ENCODE measurements at places on chromosomes 12 and 14. TPM values are rescaled to one million over a fixed set of nuclear protein-coding genes. Genes with fewer than 3 reads are reported as not detected.

RAB2B gene
- polyA plus RNA-seq, result 39.7 TPM

- no peak for DNase-seq
Observed at GRCh38 chr14:64209444-64210131, 84.6 kb downstream of the ESR2 start.

DNA sequence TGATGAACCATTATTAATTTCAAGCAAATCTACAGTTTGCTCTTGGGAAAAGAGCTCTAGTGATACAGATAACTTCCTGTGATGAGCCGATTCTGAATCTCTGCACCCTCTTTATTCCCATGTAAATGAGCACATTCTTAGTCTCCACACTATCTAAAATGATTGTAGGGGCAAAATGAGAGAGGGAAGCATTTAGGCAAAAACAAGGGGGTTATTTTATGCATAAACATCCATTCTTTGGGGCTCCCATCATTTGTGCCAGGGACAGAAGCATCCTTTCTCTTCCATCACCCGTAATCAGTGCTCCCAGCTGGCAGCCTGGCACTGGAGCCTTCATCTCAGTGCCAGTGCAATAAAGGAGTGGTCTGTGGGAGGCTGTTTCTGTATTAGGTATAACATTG is 1.7 kb upstream of the GPD1 start:
- no peak for DNase-seq

RILPL2 gene
- polyA plus RNA-seq, result 6.2 TPM

DNA sequence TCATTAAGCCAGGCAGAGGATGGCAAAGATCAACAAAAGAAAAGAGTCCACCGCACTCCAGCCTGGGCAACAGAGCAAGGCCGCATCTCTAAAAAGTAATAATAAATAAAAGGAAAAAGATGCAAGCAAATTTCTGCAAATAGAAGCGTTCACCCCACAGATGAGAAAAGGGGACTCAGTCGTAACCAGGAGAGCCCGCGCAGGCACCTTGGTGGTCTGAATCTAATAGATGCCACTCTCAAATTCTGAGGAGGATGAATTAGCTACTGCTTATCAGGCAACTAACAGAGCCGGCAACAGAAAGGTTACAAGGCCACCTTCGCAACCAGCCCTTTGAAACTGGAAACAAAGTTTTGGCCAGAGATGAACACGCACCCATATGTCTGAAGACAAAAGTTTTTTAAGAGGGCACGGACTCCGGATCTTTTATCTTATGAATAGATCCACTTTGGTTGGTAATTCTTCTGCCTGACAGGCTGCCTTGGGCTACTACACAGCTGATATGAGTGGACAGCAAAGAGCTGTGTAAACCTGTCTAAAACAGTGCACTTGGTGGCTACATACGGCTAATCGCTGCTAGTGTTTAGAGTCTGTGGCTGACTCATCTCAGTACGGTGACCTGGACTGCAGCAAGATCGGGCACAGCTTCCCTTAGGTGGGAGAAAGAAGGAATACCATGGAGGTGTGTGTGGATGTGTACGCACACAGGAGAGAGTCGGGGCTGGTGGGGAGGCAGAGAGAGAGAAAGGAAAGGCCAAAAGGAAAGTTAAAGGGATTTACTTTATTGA is 32.9 kb upstream of the TTC7B start:
- no peak for DNase-seq

PPP1R3E gene
- 42.2 TPM for polyA plus RNA-seq

DNA sequence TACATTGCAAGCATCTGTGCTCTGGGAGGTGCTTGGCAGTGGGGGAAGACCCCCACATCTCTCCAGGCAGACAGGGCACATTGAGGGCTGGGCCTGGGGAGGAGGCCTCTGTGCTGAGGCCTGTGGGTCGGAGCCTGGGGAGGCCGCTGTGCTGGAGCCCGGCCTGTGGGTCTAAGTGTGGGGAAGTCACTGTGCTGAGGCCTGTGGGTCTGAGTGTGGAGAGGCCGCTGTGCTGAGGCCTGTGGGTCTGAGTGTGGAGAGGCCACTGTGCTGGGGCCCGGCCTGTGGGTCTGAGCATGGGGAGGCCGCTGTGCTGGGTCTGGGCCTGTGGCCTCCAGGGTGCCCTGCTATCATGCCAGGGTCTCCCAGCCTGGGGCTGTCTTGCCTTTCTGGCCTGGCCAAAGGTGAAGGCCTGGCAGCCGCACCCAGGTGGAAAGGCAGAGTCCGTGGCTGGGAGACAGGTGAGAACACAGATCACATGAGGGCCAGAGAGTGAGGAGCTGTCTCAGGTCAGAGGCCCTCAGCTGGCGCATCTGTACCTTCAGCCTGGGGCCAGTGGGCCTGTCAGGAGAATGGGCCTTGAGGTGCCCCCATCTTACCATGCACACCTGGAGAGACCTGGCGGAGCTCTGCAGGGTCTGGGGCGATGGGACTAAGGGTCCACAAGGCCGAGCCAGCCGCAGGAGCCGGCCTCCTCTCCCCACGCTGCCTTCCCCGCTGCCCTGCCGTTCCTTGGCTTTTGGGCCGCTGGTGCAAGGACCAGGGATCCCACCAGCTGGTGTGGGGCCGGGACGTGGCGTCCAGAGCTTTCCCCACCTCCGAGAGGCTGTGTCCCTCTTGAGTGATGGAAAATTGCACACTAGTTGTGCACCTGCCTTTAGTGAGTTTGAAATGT is 18.6 kb upstream of the CRIP2 start:
- DNase-seq, result no peak

DNA sequence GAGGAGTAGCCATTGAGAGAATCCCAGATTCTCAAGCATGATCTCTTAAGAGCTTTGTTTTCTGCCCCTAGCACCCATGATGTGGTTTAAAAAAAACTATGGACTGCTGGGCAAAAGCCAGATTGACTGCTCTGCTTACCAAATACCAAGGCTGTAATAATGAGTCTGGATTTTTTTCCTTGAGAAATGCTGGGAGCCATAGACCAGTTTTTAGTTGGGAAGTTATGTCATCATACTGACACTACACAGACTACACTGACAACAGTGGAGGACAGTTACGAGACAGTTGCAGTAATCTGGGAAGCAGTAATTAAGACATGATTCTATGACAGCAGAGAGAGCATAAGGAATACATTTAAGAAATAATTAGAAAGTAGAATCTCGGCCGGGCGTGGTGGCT is 35.8 kb downstream of the SPATA7 start:
- no peak for DNase-seq

FMNL3 gene
- polyA plus RNA-seq, result 38.9 TPM

GRIN2B gene
- polyA plus RNA-seq, result 1.0 TPM

KRT71 gene
- not detected for polyA plus RNA-seq

- no peak for DNase-seq
Observed at GRCh38 chr14:38848243-38848935, 254.6 kb downstream of the SEC23A start.

SLC22A17 gene
- polyA plus RNA-seq, result 50.8 TPM

PNN gene
- polyA plus RNA-seq, result 146 TPM

KCNMB4 gene
- polyA plus RNA-seq, result 21.5 TPM

DNA sequence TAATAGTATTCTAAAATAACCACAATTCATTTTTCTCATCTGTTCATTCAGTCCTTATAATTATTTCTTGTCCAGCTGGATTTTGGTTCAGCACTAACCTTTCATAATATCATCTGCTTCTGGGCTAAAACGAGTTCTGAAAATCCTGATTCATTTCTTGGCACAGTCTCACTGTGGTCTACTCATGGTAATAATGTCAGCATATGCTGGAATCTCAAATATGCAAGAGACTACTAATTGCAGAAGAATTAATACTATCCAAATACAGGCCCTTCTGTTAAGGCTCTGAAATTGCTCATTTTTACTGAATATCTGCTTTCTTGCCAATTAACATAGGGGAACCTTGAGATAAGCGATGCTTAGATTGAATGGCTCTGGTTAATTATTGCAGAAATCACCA is 597.1 kb downstream of the RPL10L start:
- no peak for DNase-seq

- DNase-seq, result no peak
Observed at GRCh38 chr12:110079477-110080400, 31.4 kb upstream of the C12orf76 start.

RPGRIP1 gene
- 0.37 TPM for polyA plus RNA-seq

DNA sequence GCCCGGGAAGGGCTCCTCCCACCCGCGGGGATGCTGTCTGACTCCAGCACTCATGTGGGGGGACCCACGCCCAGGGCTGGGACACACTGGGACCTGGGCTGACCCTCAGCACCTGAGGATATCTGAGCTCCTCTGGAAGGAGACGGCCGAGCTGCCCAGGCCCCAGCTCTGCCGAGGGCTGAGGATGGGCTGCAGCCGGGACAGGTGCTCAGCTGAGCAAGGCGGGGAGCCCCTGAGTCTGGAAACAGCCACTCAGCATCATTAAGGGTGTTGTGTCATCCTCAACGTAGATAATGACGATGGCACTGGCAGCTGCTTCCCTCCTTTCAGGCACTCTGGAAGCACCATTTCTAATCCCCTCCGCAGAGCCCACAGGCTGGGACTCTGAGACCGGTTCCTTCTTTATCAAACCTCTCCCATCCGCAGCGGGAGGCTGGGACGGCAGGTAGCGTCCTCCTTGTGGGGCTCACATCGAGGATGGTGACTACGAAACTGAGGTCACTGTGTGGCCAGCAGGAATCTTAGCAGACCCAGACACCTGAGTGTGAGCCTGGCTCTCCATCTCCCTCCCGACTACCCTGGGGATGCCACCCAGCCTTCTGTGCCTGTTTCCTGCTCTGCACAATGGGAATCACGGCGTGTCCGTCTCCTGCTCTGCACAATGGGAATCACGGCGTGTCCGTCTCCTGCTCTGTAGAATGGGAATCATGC is 26.7 kb upstream of the SFSWAP start:
- DNase-seq, result no peak

DNA sequence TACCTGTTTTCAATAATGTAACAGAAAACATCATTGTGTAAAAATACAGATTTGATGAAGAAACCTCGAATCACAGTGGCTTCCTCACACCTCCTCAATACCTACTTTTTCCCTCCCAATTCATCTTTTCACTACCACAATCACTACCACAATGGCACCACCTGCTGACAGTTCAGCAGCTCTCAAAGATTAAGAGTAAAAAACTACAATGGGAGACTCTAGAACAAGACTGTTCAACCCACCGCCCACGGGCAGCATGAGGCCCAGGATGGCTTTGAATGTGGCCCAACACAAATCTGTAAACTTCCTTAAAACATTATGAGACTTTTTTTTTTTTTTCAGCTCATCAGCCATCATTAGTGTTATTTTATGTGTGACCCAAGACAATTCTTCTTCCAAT is 15.2 kb downstream of the MED6 start:
- DNase-seq, result no peak

TMEM30B gene
- polyA plus RNA-seq, result 11.8 TPM

DNA sequence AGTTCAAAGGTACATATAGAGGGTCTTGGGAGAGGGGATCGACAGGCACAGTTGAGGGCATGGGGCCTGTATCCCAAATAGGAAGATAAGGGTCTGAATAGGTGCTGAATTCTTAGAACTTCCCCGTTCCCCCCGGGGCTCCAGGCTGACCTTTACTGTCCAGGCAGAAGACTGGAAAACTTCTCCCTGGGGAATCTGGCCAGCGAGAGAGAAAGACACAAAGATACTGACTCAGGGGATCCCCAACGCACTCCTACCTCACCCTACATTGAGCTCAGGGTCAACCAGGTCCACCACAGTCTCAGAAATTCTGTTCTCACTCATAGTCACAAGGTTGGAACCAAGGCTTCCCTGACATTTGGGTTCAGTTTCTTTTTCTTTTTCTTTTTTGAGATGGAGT is 46.2 kb downstream of the ACACB start:
- no peak for DNase-seq

DNA sequence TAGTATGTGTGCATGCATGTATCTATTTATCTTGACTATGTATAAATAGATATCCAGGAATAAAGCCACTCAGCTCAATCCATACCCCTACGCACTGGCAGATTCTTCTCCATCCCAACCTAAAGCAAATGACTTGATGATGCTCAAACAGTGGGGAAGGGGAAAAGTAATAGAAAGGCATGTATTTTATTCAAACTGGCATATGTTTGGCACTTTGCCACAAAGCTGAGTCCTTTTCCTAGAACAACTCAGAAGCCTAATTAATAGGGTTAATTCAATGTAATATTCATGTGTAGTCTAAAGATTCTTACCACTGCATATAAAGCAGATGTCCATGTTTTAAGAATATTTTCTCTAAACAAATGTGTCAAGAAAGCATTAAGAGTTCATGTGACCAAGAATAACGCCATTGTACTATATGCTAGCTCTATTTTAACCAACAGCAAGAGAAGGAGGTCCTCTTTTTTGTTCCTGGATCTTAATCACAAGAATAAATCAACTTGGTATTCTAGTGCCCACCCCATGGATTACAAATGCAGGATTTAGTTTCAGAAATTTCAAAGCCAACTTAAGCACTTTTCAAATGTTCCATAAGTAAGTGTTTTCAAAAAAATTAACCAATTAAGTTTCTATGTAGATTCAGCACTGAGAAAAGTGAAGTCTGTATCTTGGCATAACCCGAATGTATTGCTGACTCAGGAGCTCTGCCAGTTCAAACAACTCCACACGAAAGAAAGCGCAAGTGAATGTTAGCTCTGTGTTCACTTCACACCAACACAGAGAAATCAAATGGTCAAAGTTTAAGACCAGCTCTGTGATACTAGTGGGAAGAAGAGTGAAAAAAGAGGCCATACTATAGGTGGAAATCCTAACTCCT is 233.6 kb downstream of the MED13L start:
- no peak for DNase-seq

DNA sequence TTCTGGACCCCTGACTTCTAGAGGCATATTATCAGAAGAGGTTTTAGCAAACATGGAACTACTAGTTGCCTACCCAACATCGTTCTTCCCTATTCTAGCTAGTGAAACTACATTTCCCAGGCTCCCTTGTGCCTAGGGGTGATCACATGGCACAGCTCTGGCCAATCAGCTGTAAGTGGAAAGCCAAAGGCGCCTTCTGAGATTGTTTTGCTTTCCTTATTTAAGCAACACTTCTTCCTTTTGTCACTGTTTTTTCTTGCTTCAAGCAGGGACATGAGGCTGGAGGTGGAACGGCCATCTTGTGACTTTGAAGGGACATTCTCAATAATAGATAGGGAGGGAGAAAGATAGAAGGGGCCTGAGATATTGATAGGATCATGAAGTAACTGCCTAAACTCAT is 136.7 kb downstream of the ZNF664 start:
- DNase-seq, result no peak

REC8 gene
- polyA plus RNA-seq, result 73.1 TPM

ITGB7 gene
- polyA plus RNA-seq, result 1.2 TPM

DNA sequence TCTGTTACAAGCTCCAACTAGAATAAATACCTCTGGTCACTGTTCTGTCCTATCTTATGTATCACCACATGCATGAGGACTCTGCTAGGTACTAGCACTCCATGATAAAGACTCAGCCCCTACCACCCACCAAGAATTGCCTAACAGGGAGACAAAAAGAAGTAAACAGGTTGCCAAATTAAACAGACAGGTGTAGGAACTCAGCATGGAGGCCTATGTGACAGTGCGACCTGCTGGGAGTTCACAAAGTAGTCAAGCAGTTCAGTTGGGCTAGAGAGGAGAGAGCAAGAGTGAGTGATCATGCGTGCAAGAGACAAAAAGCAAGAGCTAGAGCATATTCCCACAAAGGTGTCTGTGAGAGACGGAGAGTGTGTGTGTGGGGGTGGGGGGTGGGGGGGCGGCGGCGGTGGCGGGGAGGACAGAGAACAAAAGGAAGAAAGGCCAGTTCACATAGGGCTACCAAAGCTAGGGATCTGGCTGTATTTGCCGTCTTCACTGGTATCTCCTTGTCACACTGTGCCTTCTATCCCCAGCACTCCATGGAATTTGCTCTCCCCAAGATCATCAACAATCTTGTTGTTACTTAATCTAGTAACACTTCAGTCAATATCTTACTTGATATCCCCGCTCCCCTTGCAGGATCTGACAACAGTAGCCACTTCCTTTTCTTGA is 81.2 kb downstream of the SPPL3 start:
- DNase-seq, result no peak

All from left renal cortex interstitium (tissue), 4 donors.